Stimulated activated CD4-positive, alpha-beta T cell treated with anti-CD3 and anti-CD28 coated beads, Interleukin-1b, Interleukin-23, amount 100 ng/mL, for 1 hour (primary cell): ENCODE measurements at places on chromosomes 7 and 10.

DNA sequence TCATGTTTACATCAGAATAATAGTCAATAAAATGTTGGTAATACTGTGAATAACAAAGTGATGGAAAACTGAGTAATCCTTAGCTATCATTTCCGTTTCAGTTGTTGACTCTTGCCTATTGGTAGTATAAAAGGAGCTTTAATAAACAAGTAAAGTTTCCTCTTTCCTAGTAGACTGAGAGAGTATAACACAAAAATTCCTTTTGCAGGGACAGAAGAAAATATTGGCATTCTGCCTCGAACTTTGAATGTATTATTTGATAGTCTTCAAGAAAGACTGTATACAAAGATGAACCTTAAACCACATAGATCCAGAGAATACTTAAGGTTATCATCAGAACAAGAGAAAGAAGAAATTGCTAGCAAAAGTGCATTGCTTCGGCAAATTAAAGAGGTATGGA lies 9.4 kb downstream of the KIF20B start:
- no peak for DNase-seq

DNA sequence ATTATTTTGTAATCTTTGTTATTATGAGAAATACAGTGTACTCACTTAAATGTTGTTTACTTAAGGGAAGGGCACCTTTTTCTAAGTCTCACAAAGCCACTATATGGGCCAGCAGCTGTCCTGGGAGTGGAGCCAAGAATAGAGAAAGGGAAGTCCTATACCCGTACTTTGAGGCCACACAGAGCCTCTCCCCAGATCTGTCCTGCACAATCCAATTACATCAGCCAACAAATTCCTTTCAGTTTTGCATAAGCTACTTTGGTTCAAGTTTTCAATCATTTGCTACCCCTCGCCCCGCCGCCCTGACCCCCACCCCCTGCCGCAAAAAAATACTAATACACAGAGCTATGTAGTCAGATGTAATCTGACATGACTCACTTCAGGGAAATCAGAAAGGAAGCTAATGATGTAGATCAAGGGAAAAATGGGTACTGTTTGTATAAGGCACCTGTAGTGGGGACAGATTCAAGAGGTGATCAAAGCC lies 297.4 kb upstream of the NEBL start:
- DNase-seq, result no peak

DNA sequence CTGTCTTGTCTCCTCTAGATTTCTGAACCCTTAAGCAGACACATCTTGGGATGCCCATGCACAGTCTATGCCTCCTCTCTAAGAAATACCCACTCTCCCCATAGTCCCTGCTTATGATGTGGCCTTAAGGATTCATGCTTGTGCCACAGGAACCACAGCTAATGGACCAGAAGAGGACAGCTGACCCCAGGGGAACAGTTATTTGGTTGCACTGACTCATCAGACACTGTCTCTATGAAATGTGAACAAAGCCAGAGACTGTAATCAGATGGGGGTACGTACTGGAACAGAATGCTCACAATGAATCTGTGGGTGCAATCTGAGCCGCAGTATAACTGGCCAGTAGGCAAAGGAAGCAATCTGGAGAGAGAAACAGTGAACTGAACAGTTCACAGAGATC lies 121.9 kb downstream of the USP6NL start:
- DNase-seq, result no peak

DNA sequence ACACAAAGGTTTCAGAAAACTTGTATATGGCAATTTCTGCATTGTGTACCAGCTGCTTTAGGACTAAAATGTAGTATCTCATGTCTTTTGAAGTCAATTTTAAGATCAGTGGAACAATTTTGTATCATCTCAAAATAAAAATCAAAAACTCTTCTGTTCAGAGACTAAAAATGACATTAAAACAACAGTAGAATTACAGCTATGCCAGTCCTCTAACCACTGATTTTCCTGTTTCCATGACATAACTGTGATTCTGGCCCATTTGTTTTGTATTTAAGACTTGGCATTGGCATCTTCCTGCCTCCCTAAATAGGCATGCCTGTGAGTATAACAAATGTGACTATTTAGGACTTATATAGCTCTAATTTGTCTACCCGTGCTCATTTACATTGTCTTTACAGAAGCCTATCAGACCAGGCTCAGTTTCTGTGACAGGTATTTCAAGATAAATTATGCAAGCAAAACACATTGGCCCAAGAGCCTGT lies 29.1 kb upstream of the VPS41 start:
- DNase-seq, result no peak

DNA sequence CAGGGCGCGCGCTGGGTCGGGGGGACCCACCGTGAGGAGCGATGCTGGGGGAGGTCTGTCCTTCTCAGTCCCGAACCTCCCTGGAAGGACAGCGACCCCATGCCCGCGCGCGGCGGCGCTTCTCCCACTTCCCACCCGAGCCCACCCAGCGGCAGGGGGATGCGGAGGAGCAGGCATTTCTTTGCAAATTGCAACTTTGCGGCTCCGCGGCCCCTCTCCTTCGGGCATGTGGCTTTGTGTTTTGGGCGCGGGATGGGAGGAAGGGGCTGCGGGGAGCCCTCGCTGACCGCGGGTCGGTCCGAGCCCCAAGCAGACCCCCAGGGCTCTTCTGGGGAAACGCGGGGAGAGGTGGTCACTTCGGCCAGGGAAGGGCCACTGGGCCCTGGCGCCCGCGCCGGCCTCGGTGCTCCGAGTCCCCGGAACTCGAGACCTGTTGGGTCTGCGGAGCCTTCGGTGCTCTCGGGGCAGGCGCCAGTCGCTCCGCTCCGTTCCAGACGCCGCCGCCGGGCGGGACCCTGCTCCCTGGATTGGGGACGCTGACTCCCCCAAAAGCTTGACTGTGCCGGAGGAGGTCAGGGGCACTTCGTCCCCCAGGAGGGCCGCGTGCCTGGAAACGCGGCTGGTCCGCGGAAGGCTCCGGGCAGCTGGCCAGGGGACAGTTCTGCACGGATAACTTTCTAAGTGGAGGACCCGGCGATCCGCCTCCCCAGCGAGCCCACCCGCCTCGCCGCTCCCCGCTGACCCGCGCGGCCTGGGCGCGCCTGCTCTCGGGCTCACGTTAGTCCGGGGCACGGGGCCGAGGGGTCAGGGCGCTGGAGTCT lies 164.2 kb upstream of the DPP6 start:
- DNase-seq, result no peak

GRCh38 chr7:149489391-149490024 lies 8.1 kb downstream of the ZNF746 start:
- no peak for DNase-seq

DNA sequence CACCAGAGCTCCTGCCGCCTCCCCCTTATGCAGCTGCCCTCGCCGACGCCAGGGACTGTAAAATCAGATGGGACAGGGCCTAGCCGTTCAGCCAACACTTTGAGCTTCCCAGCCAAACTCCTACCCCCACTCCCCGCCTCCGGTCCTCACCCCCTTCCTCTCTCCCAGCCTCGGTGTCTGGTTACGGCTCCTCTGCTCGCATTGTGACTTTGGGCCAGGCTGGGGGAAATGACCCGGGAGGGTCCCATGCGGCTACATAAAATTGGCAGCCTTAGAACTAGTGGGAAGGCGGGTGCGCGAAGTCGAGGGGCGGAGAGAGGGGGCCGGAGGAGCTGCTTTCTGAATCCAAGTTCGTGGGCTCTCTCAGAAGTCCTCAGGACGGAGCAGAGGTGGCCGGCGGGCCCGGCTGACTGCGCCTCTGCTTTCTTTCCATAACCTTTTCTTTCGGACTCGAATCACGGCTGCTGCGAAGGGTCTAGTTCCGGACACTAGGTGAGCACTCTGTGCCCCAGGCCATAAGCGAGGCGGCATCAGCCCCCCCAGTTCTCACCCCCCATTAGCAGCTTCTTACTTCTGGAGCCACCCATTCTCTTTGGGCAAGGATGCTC lies at the start of gene KAZALD1:
Gene KAZALD1, plus strand, starts transcription at position 366 of the 608 bp plus-strand sequence. CDS start 604 bp downstream, outside the sequence.
- no peak for DNase-seq

- no peak for DNase-seq
Observed at GRCh38 chr7:1724118-1724910, 54.2 kb downstream of the ELFN1 start.

- no peak for DNase-seq
Observed at GRCh38 chr10:34813626-34814222, 1.4 kb downstream of the PARD3 start.

DNA sequence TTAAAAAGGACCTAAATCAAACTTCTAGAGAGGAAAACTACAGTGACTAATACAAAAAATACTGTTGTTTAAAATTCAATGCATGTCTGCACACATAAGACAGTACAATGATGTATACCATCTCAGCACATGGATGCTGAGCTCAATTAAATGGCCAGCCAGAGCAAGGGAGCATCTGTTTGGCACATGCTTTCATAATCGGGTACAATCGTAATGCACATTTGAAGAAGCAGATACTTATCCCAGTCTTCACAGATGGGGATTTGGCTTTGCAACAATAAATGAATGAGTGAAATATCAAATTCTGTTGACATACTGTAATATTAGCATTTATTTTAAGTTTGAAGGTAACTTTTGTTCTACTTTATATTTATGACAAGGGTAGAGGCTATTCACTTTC lies 187.8 kb downstream of the CRPPA start:
- DNase-seq, result no peak

- no peak for DNase-seq
Observed at GRCh38 chr7:105837765-105838626, 38.4 kb downstream of the ATXN7L1 start.

DNA sequence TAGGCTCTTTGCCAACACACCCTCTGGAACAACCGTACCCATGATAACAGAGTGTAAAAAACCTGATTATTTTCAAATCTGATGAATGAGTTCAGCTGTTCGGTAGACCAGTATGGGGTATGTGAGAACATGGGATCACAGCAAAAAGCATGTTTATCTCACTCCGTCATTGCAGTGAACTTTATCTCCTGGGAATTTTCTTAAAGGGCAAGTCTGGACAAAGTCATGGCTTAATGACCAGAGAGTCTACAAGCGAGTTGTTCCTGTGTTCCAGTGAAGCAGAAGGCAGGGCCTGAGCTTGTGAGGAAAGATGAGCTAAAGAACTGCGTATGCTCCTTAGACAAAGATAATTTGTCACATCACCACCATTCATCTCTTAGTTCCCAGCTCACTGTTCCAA lies 219.7 kb downstream of the TRIL start:
- no peak for DNase-seq

GRCh38 chr7:147081117-147081516 lies 964.5 kb downstream of the CNTNAP2 start:
- DNase-seq, result no peak

- DNase-seq, result no peak
Observed at GRCh38 chr7:31263338-31263737, 77.2 kb downstream of the NEUROD6 start.

DNA sequence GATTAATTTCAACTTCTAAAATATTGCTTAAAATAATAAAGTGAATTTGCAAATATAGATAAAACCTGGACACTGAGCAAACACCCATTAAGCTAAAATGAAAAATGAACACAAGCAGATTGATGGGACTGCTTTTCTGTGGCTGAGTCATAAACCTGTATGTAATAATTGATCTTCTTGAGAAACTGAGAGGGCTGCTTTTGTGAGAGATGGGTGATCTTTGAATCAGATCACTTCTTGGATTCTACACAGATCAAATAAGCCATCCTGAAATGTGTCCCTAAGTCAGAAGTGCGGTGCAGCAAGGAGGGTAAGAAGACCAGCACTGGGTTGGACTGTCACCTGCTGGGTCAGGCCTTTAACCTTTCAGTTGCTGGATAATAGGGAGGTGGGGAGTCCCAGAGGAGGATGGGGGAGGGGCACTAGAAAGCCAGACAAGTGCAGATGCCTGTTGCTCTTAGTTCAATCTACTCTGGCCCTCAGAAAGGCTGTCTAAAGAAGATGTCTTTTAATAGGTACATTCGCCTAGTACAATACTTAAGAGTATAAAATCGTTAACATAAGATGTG lies 178.2 kb upstream of the NAMPT start:
- DNase-seq, result no peak

DNA sequence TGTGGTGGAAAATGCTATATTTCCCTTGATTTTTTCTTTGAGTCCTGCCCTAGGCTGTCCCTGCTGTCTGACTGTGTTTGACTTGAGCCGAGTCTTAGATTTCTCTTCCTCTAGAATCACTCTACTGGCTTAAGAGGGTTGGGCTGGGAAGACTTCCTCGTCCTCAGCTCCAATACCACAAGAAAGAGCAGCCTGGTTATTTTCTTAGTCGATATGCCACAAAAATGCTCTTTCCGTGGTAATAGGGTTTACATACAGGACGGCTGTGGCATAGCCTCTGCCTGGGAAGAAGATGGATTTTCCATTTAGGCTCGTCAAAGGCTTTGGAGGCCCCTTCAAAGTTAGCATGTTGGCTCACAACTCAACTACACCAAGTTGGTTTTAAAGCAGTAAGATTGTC lies 212.0 kb upstream of the IGFBP3 start:
- DNase-seq, result no peak

GRCh38 chr10:132408823-132409666 lies 12.0 kb downstream of the PWWP2B start:
- no peak for DNase-seq

GRCh38 chr10:132593900-132594876 lies 56.6 kb downstream of the INPP5A start:
- DNase-seq, result no peak

DNA sequence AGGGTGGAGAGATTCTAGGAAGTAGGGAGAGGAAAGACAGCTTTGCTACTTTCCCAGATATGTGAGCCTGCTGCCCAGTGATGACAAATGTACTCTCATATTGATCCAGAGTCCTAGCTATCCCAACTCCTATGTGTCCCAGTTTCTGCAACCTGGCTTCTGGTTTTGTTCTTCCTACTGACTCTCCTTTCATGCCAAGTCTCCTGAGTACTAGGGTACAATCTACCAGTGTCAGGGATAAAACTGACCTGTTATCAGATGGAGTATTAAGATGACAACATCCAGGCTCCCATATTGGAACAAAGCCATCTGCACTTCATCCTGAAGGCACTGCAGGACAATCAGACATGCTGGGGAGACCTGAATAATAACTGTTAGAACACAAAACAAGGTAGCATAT lies 233.7 kb upstream of the PHYHIPL start:
- DNase-seq, result no peak

- DNase-seq, result no peak
Observed at GRCh38 chr7:127799535-127800305, 147.7 kb downstream of the SND1 start.

GRCh38 chr10:131609176-131609575 lies 291.6 kb upstream of the PPP2R2D start:
- DNase-seq, result no peak

- DNase-seq, result no peak
Observed at GRCh38 chr10:14527134-14527844, 196.6 kb upstream of the FRMD4A start.
